Erythroblast (primary cell): ENCODE measurements at places on chromosomes 6 and 20.

DNA sequence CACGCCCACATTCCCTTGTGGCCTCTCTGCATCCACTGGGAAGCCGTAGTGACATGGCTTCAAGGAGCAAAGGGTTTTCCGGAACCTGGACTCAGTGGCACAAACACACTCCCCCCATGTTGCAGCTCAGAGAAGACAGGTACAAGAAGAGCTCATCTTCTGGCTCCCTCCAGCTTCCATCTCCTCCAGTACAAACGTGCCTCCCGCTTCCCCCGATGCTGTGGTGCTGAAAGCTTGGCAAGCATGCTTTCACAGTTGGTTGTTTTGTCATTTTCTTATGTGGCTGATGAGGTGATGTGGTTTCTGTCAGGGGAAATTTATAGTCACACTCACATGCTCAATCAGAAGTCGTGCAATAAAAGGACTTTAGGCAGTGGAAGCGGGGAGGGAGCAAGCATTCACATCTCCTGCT is 258.5 kb downstream of the KIF16B start:
- DNase-seq, result no peak

GRCh38 chr20:44343162-44343675 is 6.4 kb downstream of the R3HDML start:
- no peak for DNase-seq

GRCh38 chr6:23267651-23268050 is 698.3 kb downstream of the HDGFL1 start:
- DNase-seq, result no peak

DNA sequence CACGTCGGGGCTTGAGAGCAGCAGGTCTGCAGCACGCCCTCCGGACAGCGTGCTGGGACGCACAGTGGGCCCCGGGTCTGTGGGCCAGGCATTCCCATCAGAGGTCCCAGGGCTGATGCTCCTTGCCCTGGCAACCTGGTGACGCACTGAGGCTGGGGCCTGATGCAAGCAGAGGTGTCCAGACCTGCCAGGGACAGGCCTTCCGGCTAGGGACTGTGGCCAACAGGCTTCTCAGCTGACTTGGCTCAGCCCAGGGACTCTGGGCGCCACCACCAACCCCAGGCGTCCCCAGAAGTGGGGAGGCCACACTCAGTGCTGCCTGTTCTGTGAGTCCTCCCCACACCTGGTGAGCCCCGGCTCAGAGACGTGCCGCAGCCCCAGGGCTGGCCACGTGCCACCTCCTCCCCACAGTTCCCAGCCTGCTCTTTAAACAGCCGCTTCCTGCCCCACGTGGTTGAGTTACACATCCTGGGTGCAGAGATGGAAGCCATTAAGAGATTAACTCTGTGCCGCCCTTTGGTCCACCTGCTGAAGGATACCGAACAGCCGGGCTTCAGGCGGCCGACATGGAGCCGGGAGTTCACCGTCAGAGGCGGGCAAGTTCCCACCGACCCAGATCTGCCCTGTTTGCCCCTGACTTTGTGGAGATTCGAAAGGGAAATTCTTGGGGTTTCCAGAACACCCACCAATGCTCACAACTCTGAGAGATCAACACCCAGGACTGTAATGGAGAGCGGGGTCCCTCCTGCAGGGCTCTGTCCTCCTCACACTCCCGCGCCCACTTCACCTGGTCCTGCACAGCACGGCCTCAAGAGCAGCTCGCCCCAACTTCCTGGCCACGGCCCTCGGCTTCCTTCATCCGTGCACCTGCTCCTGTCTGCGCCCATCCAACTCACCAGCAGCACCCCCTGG is 37.6 kb upstream of the ZBP1 start:
- no peak for DNase-seq

- peak; percentile 15 for DNase-seq
Observed at GRCh38 chr6:32432050-32432450, 7.6 kb upstream of the HLA-DRA start.

DNA sequence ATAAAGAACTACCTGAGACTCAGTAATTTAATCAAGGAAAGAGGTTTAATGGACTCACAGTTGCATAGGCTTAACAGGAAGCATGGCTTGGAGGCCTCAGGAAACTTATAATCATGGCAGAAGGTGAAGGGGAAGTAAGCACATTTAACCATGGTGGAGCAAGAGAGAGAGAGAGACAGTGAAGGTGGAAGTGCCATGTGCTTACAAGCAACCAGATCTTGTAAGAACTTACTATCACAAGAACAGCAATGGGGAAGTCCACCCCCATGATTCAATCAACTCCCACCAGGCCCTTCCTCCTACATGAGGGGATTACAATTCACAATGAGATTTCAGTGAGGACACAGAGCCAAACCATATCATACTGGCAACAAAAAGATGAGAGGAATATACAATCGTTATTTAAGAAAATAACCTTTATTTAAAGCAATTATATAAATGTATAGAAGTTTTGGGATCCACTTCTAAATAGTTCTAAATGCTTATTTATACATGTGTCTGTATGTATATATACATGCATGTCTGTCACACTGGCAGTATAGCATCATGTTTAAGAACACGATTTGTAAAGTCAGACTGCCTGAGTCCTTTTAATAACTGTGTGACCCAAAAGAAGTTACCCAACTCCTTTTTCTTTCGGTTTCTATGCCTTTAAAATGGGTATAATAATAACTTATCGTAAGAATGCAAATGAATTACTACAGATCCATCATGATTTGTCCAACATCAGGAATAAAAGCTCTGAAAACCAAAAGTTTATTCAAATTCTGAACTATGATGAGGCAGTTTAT is 255.7 kb upstream of the THEMIS start:
- DNase-seq, result no peak

- DNase-seq, result no peak
Observed at GRCh38 chr20:14453259-14453658, 115.8 kb upstream of the FLRT3 start.

DNA sequence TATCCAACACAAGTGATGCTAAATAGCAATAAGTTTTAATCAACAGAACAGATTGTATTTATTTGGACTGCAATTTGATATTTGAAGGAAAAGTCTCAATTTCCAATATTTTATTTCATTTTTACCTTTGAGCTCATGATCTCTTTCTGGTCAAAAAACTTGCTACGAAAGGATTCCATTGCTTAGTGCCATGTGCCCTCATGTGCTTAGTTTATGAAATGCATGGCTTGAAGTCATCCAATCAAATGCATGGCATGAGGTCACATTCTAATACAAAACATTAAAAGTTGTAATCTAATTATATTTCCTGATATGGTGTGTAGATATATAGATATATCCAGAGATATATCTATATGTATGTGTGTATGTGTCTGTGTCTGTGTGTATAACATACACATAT is 321.2 kb upstream of the ADGRB3 start:
- no peak for DNase-seq

- DNase-seq, result no peak
Observed at GRCh38 chr6:137095651-137096238, 51.0 kb upstream of the IL20RA start.

DNA sequence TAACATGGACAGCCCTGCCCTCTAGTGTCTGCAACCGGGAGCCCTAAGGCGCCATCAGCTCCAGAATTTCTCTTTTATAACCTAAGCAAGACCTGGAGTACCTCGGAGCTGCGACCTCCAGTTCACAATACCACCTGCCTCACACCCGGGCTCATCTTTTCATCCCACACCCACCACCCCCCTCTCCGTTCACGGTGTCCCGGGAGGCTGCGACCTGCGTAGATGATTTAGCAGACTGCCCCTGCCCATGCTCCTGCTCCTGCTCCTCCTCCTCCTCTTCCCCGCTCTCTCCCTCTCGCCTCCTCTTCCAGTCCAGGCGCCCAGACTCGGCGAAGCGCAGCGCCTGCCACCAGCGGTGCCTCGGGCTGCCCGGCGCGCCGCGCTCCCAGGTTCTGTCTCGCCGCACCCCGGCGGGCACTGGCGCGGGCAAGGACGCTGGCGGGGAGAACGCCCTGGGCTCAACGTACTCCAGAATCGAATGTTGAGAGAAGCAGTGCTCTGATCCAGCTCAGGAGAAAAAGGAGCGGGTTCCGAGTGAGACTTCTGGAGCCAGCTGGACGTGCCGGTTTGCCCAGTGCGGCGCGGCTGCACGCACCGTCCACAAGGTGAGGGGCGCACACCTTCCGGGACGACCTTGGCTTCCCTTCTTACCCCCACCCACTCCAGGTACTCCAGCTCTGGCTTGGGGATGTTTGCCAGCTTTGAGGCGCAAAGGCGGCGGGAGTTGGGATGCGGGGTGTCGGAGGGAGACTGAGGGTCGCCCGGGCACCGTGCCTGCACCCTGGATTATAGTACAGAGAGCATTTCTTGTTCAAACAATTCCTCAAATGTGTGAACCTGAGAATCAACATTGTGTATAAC is at the start of gene HTR1E:
Gene HTR1E (plus strand): TSS at position 310 of the 861 bp plus-strand sequence. CDS start 77,807 bp downstream, outside the sequence.
- DNase-seq, result peak; percentile 10

DNA sequence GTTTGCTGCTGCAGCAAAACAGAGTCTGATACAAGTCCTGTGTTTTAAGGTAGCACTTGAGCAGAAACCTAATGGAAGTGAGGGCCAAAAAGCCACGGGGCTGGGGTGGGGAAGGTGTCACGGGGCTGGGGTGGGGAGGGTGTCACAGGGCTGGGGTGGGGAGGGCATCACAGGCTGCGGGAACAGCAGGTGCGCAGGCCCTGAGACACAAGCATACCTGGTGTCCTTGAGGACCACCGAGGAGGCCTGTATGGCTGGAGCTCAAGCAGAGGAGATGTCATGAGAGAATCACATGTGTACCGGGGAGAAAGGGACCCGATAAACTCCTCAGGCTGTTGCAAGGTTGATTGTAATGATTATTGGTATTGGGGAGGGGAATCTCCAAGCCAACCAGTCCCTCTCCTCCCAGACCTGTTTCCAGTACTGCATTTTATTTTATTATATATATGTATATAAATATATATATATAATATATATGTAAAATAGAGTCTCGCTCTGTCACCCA is 13.6 kb upstream of the SPO11 start:
- DNase-seq, result no peak

- DNase-seq, result no peak
Observed at GRCh38 chr6:134678436-134678889, 271.4 kb downstream of the ALDH8A1 start.

- DNase-seq, result no peak
Observed at GRCh38 chr20:58587467-58587866, 63.6 kb upstream of the STX16 start.

DNA sequence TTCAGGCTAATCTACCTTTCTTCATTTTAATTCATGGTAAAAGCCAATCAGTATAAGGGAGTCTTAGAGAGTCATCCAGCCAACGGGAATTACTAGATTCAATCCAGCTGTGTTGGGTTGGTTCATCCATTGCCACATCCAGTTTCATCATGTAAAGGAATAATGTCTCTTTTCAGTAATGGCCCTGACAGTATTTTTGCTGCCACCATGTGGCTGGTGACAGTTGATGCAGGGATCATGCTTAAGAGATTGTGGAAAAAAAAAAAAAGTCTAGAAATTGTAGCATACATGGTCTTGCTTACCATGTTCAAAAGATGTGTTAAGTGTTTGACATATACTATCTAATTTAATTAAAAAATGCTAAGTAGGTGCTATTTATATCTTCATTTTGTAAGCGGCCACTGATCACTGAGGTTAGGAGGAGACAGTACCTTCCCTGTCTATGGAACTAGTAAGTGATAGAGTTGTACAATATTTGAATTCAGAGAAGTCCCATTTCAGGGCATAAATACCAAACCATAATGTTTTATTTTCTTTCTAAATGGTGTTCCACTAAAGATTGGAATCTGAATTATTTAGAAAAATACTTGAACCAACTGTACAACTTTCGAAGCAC is 135.9 kb downstream of the KHDRBS2 start:
- peak; percentile 45 for DNase-seq

- no peak for DNase-seq
Observed at GRCh38 chr6:119922814-119923213, 573.3 kb upstream of the MAN1A1 start.

DNA sequence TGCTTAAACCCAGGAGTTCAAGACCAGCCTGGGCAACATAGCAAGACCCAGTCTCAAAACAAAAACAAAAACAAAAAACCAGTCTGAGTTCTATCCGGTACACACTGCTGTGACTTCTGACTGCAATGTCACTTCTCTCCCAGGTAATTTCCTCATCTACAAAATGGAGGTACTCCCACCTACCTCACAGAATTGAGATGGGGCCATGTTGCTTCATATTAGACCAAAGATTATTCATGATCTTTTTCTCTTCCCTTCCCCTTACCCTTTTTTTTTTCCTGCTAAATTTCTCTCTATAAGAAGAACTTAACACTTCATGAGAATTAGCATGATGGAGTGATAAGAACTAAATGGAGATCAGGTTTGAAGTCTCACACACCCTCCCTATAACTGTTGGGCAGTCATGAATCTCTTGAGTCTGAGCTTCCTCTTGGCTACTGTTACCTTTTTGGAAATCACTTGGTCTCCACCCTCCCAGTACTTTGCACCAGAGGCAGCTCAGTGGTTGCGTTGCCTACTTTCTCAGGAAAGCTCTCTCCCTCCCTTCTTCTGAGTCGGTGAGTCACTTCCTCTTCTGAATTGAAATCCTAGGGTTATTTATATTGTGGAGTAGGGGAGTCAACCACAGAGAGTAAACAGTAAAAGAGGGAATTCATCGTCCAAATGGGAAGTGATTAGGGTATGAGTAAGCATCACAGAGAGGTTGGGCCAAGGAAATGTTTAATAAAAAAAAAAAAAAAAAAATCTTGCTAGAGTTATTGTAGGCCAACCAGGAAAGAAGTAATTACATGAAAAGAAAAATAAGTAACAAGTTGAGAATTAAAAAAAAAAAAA is 59.9 kb upstream of the MAP7 start:
- DNase-seq, result peak; percentile 35

GRCh38 chr20:30985386-30985785 is 272.1 kb upstream of the DEFB115 start:
- DNase-seq, result no peak

- no peak for DNase-seq
Observed at GRCh38 chr20:59165891-59166709, 2.5 kb downstream of the ZNF831 start.

DNA sequence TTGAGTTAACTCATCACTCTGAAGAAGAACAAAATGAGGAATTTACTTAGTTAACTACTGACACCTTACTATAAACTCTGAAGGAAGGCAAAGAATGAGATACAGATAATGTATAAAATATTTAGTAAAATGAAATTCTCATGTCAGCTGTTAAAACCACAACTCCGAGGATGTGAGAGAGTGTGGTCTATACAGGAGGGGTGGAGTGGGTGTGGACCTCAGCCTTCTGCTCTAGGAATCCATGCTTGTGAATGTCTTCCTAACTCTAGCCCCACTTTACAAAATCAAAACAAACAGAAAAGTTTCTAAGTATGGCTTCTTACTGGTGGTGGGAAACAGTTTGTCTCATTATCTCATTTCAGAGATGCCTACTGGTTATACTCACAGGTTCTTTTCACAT is 14.2 kb downstream of the PPP1R14C start:
- no peak for DNase-seq

- no peak for DNase-seq
Observed at GRCh38 chr6:125795301-125795700, 4.5 kb downstream of the NCOA7 start.

DNA sequence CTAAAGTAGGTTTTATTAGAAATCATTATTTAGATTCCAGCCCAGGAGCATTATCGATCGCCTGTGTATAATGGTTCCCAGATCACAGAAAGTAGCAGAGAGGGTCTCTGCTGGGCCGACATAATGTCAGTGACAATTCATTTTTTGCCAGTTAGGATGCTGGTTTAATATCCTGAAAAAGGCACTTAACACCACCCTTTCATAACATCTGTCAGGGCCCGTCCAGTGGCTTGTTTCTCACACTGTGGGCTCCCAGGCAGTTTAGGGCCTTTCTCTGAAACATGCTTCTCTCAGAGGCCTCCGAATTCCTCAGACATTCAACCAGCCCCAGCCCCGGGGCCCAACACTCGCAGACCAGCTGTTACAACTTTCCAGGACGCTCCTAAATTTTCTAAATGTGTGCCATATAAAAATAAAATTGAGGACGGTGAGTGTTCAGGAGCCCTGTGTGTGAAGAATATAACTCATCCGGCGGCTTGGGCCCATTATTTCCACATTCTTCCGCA is 108.6 kb upstream of the EYA4 start:
- DNase-seq, result no peak
